ENCODE measurements at places on chromosomes 1 and 21.

- ATAC-seq, result no peak
Measured at GRCh38 chr1:61071205-61072130, 10.9 kb upstream of the NFIA start.

DNA sequence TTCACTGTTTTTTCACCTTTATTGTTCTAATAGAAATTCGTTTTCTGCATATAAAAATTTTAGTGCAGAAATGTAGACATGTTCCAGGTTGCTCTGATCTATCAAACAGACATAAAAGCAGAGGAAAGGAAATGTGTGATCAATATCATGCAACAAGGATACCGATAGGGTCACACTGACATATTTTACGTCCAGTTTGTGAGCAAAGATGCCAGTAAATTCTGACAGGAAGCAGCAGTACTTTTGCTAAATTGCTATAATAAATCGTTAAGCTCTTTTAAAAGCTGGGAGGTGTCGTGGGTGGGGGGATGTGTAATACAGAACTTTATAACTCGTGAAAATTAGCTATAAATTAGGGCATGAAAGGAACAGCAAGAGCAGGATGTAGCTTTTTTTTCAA lies 955.2 kb downstream of the BRINP3 start:
- no peak for ATAC-seq

- peak; percentile 21 for ATAC-seq
Measured at GRCh38 chr21:31895077-31895835, 22.4 kb downstream of the HUNK start.

- peak; percentile 74 for ATAC-seq
Measured at GRCh38 chr1:235632506-235633401, 16.8 kb downstream of the GNG4 start.

GRCh38 chr1:90291431-90292216 lies 296.7 kb downstream of the ZNF326 start:
- peak; percentile 51 for ATAC-seq

GRCh38 chr1:28891256-28891655 lies 23.1 kb upstream of the EPB41 start:
- ATAC-seq, result no peak

GRCh38 chr1:152735648-152736047 lies 22.2 kb upstream of the KPRP start:
- ATAC-seq, result peak; percentile 24

DNA sequence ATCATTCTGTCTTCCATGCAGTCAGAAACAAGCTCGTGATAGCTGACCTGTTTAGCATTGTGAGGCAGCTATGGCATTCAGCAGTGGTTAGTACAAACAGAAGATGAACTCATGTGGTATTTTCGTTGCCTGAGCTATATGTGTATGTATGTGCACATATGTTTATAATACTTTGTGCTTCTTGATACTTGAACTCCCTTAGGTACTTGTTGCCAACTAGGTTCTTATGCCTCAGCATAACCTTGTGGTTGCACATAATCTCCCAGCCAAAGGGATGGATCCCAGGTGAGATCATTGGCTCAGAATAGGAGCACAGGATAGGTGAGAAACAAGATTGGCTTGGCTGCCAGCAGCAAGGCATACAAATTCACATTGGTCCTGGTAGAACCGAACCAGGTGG lies 86.1 kb downstream of the VPS26C start:
- ATAC-seq, result no peak
